ENCODE measurements at places on chromosomes 1 and 21.

DNA sequence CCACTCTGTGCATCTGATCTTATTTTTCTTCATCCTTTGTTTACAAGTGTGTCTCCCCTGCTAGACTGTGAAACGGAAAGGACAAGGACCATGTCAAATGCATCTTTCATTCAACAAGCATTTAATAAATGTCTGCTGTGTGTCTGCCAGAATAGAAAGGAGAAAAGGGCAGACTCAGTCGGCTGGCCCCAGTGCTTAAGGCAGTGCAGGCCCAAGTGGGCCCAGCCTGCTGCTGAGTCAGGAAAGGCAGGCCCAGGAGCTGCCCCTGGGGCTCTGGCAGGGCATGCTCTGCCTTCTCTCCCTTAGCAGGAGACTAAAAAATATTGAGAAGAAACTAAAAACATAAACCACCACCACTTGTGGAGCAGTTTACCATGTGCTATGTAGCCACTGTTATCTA lies 38.1 kb downstream of the PLEKHA6 start:
- DNase-seq = no peak

DNA sequence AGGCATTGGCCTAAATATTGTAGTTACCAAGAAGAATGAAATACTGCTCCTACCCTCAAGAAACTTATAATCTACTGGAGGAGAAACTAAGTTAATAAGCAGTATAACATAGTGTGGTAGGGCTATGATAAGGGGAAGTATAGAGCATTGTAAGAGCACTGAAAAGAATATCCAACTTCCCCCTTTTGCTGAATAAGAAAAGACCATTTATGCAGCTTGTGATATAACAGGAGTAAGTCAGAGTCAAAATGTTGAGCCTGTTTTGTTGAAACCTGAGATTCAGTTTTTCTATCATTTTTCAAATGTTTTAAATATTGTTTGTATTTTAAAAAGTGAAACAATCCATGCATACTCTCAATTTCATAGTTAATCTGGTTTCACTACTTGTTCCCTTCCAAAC lies 48.3 kb upstream of the FCRL4 start:
- DNase-seq = no peak

GRCh38 chr1:85707267-85707989 lies 805 bp downstream of the ZNHIT6 start:
- DNase-seq = no peak

GRCh38 chr1:48572646-48573258 lies 100.7 kb upstream of the SPATA6 start:
- DNase-seq = no peak

- no peak for DNase-seq
These were observed 11.0 kb upstream of the CDK18 start for GRCh38 chr1:205493241-205494085.

- no peak for DNase-seq
These were observed 16.8 kb downstream of the PLXNA2 start for GRCh38 chr1:208227366-208227765.

GRCh38 chr1:6954591-6954990 lies 169.3 kb downstream of the CAMTA1 start:
- DNase-seq = no peak

DNA sequence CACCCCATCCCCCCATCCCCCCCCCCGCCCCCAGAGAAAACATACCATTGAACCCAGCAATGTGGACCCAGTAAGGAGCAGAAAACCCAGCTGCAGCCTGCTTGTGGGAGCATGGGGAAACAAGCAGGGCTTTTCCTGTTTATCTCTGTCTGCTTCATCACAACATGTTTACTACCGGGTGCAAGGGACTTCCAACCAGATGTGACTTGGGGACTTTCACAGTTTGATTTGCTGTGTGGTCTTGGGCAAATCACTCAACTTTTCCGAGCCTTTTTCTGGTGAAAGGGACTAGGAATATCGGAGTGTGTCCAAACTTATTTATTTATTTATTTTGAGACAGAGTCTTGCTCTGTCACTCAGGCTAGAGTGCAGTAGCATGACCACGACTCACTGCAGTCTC lies 3.2 kb downstream of the TMCC2 start:
- no peak for DNase-seq

GRCh38 chr1:102699524-102699923 lies 408.8 kb downstream of the COL11A1 start:
- no peak for DNase-seq

DNA sequence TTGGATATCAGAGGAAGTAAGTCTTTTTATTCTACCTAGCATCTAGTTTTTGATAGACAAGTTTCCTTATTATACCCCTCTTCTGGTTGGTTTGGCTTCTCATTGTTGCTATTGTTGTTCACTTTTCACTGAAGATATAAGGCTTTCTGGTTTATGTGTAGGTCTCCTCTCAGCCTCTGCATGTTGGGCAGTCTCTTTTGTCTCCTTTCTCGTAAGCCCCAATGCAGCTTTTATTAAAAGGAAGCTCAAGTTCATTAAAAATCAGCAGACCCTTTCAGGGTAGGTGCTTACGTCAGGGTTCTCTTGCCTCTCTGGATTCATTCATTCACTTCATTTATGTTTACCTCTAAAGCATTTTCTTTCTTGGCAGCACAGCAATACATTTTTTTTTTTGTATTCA lies 4.8 kb upstream of the DHX9 start:
- DNase-seq = no peak

GRCh38 chr1:207822124-207822601 lies 70.3 kb downstream of the CD46 start:
- no peak for DNase-seq

GRCh38 chr1:202143768-202144401 lies 652 bp downstream of the ARL8A start:
- DNase-seq = no peak

GRCh38 chr1:4908486-4908885 lies 254.1 kb downstream of the AJAP1 start:
- DNase-seq = no peak

GRCh38 chr1:103198076-103198475 lies 89.8 kb upstream of the COL11A1 start:
- DNase-seq = no peak

GRCh38 chr21:32093646-32094462 lies 185.0 kb downstream of the MIS18A start:
- DNase-seq = no peak

GRCh38 chr1:110055493-110056284 lies 14.8 kb downstream of the ALX3 start:
- DNase-seq = no peak

DNA sequence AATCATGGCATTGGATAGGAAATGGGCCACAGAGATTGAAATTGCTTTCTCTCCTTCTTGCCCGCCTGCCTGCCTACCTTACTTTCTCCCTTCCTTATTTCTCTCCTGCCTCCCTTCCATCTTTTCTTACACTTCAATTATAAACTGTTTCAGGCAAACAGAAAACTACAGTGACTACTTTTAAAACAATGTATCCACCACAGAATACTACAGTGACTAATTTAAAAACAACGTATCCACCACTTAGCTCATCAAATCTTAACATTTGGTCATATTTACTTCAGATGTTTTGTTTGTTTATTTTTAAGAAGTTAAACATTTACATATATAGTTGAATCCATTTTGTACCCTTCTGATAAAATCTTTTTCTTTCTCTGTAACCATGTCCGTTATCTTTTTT lies 54.4 kb downstream of the SNRPE start:
- no peak for DNase-seq

DNA sequence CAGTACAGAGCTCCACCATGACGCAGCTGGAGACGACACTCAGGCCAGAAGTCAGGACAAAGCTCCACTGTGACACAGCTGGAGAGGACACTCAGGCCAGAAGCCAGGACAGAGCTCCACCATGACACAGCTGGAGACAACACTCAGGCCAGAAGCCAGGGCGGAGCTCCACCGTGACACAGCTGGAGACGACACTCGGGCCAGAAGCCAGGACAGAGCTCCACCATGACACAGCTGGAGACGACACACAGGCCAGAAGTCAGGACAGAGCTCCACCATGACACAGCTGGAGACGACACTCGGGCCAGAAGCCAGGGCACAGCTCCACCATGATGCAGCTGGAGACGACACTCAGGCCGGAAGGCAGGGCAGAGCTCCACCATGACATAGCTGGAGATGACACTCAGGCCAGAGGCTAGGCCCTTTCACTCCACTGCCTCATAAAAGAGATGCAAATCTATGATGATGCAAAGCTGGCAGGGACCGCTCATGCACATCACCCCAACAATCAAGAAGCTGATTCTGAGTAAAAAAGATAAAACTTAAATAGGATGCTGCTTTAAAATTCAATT lies 13.6 kb upstream of the OR2B11 start:
- no peak for DNase-seq

DNA sequence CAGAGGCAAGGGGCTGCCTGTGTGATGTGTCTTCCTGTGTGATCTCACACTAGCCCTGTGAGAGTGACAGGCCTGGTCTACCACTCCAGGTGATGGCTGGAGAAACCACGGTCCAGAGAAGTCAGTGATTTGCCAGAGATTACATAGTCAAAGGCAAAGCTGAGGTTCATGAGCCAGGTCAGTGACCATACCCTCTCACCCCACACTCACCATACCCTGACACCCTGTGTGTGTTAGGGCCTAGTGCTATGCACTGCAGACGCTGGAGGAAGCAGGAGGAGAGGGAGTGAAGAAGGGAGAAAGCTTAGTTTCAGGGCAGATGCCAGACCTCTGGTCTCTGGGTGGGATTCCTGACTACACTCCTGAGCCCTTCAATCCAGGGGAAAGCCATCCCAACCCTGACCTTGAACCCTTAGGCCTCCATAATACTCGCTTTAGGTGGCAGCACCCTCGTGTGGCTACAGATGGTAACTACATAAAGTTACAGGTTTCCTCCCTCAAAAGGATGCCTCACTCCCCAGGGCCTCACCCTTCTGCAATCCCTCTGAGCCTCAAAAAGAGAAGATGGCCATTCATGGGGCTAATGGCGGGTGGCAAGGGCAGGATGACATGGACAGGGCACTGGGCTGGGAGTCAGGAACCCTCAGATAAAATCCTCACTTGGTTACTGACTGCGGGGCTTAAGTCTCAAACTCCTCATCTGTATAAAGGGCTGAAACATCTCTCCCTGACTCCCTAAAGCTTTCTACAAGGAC lies 20.8 kb upstream of the SDC3 start:
- DNase-seq = no peak

GRCh38 chr1:180994262-180994661 lies 28.4 kb downstream of the STX6 start:
- no peak for DNase-seq

DNA sequence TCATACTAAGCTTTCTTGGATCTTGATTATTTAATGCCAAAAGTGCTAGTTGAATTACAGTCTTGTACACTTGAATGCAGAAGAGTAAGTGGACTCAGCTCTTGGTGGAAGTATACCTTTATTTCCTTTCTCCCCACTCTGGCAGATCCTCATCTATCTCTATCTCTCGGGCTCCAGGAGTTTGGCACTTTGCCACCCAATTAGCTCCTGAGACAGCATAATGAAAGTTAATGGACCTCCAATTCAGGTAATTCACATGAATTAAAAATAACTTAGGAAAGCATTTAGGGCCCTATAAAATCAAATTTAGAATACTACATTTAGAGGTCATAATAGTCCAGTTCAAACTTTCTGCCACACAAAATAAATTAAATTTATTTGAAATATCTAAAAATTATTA lies 67.4 kb downstream of the OLFM3 start:
- DNase-seq = no peak

DNA sequence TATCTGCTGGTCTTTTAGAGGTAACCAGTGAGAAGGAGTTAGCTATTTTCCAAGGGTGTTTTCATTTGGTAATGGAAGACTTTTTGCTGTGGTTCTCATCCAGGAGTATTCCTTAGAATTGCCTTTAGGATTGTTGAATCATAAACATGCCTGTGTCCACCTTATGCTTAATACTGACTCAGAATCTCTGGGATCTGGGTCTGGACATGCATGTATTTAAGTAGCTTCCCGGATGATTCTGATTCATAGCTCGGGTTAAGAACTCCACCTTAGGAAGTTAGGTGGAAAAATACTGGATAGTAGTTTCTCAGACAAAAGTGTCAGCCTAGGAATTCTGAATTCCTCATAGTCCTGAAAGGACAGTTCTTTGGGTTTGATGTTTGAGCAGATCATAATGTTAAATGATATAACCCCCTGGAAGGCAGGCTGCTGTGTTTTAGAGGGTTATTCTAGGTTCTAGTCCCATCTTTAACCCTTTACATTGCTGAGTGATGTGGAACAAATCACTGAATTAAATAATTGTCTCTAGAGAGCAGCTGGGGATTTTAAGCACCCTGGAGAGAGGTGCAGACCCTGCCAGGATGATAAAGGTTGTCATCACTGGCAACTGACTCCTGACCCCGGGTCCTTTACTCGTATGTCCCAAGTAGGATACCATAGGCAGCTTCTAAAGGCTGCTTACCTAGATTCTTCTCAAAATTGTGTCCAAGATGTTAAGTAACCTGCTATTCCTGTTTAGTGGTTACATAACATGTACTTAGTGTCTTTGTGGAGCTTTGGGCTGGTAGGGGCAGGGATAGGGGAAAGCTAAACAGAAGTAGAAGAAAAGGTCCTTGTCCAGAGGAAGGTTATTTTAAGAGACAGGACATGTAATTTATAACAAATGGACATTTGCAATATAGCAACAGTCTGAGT lies 14.5 kb upstream of the C4BPB start:
- no peak for DNase-seq

GRCh38 chr1:192227330-192227729 lies 69.1 kb downstream of the RGS18 start:
- no peak for DNase-seq

GRCh38 chr21:46040707-46041106 lies 57.2 kb upstream of the COL6A2 start:
- DNase-seq = no peak

GRCh38 chr1:159786465-159786864 lies 5.7 kb downstream of the DUSP23 start:
- DNase-seq = no peak

GRCh38 chr1:175599212-175599705 lies 144.1 kb downstream of the TNR start:
- DNase-seq = no peak

DNA sequence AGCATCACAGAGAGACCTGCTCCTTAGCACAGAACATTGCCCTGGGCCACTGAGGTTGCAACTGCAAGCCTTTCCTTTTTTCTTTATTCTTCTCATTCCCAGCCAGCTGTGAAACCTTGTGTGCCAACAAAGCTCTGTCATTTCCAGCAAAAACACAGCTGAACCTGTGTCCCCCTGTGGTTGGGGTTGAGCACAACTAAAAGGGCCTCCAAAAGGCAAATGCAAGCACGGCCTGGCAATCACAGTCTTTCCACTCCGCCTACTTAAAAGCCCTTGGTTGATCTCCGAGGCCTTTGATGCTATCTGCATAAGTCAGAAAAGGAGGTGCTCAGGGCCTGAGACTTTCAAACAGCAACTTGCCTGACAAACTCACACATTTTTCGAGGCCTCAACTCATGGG lies 32.7 kb downstream of the SUSD4 start:
- DNase-seq = no peak

- no peak for DNase-seq
These were observed 54.6 kb downstream of the PRDM2 start for GRCh38 chr1:13754510-13755103.

GRCh38 chr21:28196981-28197380 lies 795.7 kb downstream of the LTN1 start:
- DNase-seq = no peak

Measured in epithelial cell of proximal tubule (primary cell).